ENCODE measurements at places on chromosomes 7 and 10.
A peak's percentile ranks its signal among the peaks of the same experiment; 100 is the strongest.

- DNase-seq, result no peak
Measured at GRCh38 chr10:119852822-119853221, 19.8 kb downstream of the MCMBP start.

DNA sequence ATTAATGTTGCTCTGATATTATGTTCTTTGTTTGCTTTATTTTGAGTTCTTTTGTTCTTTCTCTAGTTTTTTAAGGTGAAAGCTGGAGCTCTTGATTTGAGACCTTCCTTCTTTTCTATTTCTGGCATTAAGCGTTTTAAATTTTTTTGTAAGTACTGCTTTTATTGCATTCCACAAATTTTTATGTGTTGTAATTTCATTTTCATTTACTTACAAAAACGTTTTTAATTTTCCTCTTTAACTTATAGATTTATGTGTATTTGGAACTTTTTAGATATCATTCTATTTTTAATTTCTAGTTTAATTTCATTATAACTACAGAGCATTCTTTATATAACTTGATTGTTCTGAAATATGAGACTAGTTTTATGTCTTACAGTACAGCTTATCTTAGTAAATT is 395.6 kb downstream of the ETV1 start:
- no peak for DNase-seq

- no peak for DNase-seq
Measured at GRCh38 chr10:130243015-130243414, 106.8 kb downstream of the GLRX3 start.

DNA sequence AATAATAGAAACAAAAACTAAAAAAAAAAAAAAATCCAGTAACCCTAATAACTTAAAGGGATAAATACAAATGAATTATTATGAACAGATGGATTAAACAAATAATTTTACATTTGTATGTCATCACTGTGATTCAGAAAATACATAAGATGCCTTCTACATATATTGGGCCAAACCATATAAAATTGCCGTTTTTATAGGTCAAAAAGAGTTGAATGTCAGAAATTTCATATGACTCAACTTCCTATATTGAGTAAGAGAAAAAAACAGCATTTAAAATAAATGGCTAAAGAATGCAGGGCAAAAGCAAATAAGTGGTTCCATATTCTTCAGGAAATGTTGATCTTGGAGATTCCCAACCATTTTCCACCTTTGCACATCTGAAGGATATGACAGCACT is 9.4 kb downstream of the SLC35B4 start:
- no peak for DNase-seq

- no peak for DNase-seq
Measured at GRCh38 chr10:101721806-101722205, 26.8 kb upstream of the FBXW4 start.

- DNase-seq, result peak; percentile 57
Measured at GRCh38 chr10:93039721-93040120, 20.9 kb upstream of the CYP26C1 start.

GRCh38 chr10:12406764-12407400 is 57.5 kb downstream of the CAMK1D start:
- no peak for DNase-seq

- DNase-seq, result no peak
Measured at GRCh38 chr10:8498290-8498689, 443.8 kb downstream of the GATA3 start.

- peak; percentile 88 for DNase-seq
Measured at GRCh38 chr7:120988591-120989256, at the start of gene CPED1. Gene CPED1 (plus strand): TSS chr7:120988711. CDS start chr7:120989622, 911 bp downstream.

DNA sequence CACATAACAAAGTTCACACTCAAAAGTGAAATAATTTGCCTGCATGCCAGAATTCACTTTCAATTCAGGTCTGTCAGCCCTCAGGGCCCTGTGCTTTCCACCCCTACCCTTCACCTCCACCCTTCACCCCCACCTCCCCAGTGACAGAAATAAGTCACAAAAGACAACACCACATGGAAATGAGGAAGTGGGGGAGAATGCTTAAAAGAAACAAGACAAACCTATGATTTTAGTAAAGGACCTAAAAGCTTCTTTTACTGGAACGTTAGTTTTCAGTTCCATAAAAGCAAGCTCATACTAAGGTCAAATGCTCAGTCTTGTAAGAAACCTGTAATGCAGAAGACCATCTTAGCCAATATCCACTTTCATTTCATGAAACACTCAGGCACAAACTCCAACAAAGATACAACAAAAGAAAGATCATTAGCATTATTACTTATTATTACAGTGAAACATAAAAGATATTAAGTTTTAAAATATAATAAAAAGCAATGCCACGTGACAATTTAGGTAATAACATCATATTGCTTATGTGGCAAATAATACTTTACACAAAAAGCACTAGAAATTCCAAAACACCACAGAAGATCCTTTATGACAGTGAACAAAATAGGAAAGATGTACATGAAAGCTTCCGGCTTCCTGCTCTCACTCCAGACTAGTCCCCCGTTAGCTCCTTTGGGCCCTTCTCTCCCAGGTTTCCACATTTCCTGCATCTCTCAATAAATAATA is 112.1 kb downstream of the LMBR1 start:
- peak; percentile 65 for DNase-seq

- no peak for DNase-seq
Measured at GRCh38 chr7:47803846-47804245, 144.4 kb downstream of the PKD1L1 start.

- DNase-seq, result no peak
Measured at GRCh38 chr10:122557516-122557915, 3.0 kb upstream of the DMBT1 start.

DNA sequence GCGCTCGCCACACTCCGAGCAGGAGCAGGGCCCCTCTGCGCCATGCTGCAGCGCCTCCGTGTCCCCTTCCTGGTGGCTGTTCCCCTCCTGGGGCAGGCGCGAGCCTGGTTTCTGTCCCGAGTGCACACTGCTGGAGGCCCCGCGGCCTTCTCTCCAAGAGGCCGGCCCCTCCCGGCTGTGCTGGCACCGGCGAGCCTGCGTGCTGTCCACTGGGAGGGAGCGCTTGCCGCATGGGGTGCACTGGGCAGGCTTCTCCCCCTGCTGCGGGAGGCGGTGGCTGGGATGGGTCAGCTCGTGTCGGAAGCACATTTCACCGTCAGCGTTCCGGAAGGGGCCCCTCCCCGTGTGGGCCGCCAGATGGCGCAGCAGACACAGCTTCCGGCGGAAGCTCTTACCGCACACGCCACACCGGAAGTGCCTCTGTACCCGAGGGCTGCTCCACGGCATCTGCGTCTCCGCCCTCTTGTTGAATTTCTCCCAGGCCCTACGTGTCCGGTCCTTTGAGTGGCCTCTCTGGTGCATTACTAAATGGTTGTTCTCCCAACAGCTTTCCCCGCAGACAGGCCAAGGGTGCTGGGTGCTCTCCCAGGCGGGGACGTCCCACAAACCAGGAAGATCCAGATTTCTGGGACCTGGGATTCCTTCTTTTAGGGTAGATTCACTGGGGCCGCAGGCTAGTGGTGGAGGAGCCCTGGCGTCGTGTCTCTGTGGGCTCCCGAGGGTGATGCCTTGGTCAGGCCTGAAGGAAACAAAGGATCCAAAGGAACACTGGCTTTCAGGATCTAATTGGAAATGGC is 18.7 kb downstream of the ZNF786 start:
- DNase-seq, result no peak

DNA sequence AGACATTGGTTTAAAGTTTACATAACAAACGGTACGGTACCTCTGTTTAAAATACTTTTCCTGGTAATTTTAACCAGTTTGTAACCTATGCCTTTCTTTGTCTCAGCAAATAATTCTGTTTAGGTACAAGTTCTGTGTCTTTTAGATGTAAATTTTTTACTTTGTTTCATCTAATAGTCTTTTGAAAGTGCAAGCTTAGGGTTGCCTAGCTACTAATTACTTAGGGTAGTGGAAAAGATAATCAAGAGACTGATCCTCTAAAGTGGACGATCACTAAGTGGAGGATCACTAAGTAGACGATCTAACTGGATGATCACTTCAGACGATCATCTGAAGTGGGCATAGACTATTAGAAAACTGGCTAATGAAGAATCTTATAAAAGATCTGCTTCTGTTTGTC is 16.1 kb upstream of the FKBP9 start:
- DNase-seq, result no peak

DNA sequence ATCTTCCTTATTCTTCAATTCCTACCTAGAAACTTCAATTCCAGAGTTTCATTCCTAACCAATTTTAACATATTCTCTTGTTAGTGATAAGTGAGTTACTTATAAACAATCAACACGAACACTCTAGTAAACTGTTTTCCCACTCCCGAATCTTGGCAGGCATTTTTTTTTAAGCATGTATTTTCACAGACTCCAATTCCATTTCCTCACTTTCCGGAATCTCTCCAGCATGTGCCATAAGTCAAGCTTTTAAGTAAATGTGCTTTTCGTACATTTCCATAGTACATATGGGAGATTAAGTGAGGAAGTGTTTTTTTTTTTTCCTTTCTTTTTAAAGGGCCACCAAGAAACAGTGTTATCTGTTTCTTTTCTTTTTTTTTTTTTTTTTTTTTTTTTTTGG is 89.1 kb downstream of the FGFR2 start:
- DNase-seq, result no peak

- no peak for DNase-seq
Measured at GRCh38 chr10:132113766-132114365, 48.1 kb downstream of the JAKMIP3 start.

GRCh38 chr10:71681977-71682376 is 37.6 kb downstream of the C10orf105 start:
- no peak for DNase-seq

DNA sequence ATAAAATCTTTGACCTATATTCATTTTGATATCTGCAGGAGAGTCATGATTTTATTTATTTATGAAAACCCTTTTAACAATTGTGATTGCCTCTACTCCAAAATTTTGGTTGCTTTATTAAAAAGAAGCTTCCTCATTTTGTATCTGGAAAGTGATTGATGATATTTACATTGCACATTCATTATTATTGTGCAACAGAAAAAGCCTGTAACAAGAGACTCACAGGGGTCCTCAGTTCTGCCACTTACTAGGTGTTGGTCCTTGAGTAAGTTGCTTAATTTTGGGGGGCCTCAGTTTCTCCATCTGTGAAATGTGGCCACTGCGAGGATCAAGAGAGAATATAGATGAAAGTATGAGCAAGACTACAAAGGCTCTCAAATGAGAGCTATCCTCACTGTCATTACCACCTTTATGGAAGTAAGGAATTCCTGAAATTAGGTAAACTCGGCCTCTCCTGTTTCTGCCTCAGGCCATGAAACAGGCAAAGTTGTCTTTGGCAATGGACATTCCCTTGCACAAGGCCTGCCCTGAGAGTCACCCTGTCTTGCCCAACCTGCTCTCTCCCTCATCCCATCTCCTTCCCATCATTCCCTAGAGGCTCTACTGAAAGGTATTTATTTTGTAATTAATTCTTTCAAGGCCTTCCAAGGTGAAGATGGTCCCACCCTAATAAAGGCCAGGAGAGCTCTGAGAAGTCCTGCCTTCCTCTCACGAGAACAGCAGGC is 66.1 kb upstream of the ABLIM1 start:
- no peak for DNase-seq

- DNase-seq, result no peak
Measured at GRCh38 chr10:104957178-104957841, 316.2 kb downstream of the SORCS3 start.

- no peak for DNase-seq
Measured at GRCh38 chr10:36023939-36024338, 381.8 kb upstream of the FZD8 start.

DNA sequence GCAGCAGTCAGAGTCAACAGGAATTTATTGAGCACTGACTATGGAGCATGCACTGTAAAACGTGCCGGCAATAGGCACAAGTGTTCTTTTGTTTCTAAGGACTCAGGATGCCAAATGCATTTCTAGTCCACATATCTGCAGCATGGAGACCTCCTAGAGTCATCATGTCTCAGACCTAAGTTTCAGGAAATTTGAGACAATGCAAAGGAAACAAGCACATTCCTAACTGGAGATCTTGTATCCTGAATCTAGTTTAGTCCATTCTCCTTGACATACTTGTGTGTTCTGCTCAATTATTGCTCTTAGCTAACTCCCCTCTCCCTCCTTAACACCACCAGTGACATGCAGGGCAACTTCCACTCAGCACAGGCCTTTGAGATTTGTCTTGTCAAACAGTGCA is 173.2 kb downstream of the ZNF438 start:
- DNase-seq, result no peak

GRCh38 chr7:157272351-157273207 is 64.2 kb upstream of the DNAJB6 start:
- no peak for DNase-seq

DNA sequence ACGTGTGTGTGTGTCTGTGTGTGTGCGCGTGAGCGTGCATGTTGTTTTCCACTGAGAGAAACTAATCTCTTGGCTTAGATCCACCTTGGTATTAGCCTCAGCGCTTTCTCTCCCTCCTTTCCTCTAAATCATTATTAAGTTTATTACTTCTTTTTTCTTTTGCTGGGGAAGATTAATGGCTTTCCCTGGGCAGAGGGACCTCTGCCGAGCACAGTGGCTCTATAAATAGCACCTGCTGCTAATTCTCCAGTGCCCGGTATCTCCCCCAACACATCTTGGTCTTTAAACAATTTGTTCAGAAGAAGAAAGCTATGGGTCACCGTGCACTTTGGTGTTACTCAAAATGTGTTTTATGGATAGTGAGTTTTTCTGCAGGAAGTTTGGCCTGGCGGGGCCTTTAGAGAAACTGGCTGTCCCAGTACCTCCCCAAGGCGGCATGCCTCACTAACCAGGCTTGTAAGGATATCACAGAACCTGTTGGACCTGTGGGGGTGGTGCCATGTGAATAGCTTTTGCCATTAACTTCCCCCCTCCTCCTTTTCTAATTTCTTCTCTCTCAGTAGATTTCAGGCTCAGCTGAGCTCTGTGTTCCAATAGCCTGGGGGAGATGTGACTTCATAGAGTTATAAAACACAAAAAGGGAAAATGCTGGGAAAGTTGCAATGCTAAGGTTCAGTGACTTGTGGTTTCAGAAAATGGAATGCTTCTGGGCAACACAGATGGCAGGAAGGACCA is 70.1 kb upstream of the RAB11FIP2 start:
- DNase-seq, result no peak

- DNase-seq, result peak; percentile 59
Measured at GRCh38 chr10:85612378-85612775, 754.2 kb downstream of the GRID1 start.

DNA sequence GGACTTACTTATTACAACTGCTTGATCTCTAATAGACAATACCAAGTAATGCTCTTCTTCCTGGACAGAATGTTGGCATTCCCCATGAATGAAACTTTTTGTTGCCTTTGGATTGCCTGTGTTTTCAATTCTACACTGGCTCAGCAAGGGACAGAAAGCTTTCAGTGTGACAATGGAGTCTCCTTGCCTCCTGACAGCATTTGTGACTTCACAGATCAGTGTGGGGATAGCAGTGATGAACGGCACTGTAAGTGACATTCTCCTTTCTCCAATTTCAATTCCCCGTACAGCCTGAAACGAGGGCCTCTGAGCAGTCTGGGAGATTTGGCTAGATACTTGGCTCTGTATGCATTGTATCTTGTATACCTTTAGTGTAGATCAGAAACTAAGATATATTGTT is 290 bp downstream of the MALRD1 start:
- no peak for DNase-seq

Measured in RPMI8226 (cell line).